ENCODE measurements at places on chromosomes 6 and 20.
A peak's percentile ranks its signal among the peaks of the same experiment; 100 is the strongest.

DNA sequence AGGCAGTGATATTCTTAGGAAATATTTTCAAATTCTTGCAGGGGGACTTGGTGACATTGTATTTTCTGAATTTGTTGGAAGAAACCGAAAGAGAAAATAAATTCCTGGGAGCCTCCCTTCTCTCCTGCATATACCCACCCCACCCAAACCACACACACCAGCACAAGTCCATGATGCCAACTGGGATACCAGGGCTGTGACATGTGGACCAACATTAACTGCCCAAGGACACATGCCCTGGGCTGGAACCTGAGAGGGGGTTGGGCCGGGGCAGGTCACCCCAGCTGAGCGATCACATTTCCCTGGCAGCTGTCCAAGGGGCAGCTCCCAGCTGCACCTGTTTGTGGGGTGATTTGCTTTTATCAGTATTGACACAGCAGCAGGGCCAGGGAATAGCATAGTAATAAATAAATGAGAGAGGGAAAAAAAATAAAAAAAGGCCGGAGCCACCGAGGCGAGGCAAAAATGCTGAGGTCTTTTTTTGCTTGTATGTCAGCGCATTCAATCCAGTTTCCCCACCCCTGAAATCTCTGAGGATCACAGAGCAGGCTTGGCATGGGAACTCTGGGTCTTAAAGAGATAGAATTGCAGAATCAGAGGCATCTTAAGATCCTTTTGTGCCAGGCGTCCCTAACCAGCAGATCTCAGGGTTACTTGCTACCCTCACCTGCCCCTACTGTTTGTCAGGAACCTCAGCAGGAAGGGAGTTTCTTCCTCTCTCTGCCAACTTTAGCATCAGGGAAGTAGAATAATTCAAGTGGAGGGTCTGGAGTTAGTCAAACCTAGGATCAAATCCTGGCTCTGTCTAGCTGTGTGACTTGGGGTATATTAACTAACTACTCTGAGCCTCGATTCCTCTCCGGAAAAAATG is 66.5 kb upstream of the PIM1 start:
- DNase-seq: peak; percentile 99

- no peak for DNase-seq
These were observed 389.8 kb downstream of the GRIK2 start for GRCh38 chr6:101783287-101783686.

DNA sequence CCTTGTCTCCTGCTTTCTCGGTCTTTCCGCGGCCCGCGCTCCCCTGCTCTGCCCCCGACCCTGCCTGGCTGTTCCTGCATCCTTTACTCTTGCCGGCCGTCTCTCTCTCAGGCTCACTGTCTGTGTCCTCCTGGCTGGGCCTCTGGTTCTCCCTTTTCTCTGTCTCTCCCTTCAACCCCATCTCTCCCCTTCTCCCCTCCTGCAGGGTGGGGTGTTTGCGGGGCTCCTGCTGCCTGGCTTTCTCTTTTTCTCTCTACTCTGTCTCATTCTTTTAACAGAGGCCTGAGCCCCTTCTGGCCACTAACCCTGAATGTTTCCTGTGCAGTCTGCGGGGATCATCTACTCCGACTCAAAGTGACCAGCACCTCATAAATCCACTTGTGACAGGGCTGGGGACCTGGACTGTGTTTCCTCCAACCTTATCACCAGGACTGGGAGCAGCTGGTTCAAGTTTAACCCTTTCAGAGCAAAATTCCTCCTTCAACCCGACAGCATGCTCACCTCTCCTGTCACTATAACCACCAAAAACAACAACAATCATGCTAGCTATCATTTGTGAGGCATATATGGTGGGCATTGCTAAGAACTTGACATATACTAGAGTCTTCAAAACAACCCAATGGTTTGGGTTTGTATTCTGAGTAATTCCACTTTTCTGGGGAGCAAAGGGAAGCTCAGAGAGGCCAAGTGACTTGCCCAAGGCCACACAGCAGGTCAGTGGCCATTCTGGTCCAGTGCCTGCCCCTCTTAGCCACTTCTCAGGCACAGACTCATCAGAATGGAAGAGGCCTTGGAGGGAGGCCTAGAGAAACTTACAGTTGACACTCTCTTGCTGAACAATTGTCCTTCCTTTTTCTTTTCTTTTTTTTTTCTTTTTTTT is 811 bp upstream of the RSPO4 start:
- DNase-seq: no peak

- no peak for DNase-seq
These were observed 50.3 kb upstream of the ADGRF4 start for GRCh38 chr6:47648031-47648430.

DNA sequence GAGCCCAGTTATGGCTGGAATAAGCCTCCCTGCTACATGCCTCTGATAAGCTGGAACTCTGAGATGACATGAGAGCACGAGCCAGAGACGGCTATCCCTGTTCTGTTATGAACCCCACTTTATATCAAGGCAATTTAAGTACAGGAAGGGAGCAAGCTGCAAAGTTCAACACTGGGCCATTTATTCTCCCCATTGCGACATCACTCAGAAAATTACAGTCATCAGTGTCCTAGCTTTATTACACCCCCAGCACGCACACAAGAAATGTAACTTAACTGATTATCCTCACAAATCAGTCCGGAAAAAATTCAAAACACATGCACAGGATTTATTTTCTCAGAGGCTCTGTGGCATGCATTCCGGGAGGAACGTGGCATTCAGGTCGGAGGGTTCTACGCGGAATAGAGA is 125.3 kb upstream of the SLC2A12 start:
- no peak for DNase-seq

DNA sequence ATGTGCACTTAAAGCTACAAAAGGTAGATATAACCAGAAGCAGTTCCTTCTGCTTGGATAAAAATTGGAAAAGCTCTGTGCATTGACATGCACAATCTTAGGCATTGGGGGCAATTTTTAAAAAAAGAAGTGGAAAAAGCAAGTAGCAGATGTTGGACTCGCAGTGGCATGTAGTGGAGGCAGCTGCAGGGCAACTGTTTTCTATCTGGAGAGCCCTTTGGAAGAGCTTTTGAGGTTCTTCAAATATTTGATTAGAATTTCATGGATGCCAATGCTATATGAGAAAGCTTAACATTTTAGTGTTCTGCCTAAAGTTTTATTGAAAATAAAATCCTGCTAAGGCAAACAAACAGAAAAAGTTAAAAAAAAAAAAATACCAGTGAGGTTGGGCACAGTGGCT is 388.3 kb upstream of the RNF217 start:
- no peak for DNase-seq

DNA sequence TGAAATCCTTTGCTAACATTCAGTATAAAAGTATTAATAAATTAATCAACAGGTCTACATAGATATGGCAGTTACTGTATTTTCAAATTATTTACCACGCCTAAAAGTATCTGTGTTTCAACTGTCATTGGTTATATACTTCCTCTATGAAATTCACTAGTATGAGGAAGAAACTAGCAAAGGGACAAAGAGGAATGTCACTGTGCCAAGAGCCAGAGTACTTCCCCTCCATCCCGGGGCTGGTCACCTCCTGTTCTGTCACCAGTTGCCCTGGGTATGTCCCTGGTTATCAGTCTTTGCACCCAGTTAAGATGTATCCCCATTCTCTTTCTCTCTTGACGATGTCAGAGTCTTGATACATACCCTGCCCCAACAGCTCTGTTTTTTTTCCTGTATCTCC is 476.8 kb upstream of the SOX4 start:
- no peak for DNase-seq

DNA sequence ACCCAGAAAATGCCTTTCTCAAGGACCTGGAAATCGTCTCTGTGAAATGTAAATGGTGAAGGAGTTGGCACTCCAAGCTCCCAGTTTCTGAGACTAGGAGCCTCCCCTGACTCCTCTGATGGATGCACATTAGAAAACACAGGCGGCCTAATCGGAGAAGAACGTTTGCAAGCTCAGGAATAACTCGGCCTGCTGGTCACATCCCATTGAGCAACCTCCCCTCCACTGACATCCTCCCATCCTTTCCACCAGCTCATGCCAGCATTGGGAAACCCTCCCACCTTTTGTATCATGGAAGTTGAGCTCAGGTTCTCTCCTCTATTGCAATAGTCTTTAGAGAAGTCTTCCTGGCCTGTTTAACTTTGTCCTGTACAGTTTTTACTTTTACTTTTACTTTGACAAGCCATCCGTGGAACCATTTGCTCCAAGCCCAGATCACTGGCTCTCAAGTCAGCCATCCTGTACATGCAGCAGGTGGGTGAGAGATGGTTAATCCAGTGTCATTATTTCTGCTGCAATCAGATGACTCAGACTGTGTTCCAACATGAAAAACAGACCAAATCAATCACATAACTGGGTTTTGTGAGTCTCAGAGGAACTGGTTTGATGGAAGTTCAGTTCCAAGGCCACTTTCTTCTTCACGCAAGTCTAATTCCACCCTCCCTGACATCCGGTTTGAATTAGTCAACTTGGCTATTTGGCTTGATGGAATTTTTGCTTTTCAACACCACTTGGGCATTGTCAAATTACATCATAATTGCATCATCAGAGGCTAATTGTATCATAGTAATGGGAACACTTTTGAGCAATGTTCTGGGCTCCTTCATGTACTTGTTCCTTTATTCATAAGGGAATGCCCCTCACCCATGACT is 619.4 kb upstream of the CDH4 start:
- DNase-seq: no peak

DNA sequence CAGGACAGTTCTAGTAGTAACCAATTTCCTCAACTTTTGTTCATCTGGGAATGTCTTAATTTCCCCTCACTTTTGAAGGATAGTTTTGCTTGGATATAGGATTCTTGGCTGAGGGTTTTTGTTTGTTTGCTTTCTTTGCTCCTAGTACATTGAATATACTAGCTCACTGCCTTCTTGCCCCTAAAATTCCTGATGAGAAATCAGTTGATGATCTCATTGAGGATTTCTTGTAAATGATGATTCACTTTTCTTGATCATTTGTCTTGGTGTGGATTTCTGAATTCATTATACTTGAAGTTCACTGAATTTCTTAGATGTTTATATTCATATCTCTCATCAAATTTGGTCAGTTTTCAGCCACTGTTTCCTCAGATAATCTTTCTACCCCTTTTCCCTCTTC is 49.1 kb upstream of the PRDM1 start:
- DNase-seq: no peak

- no peak for DNase-seq
These were observed 250.4 kb downstream of the C6orf118 start for GRCh38 chr6:165059032-165059431.

DNA sequence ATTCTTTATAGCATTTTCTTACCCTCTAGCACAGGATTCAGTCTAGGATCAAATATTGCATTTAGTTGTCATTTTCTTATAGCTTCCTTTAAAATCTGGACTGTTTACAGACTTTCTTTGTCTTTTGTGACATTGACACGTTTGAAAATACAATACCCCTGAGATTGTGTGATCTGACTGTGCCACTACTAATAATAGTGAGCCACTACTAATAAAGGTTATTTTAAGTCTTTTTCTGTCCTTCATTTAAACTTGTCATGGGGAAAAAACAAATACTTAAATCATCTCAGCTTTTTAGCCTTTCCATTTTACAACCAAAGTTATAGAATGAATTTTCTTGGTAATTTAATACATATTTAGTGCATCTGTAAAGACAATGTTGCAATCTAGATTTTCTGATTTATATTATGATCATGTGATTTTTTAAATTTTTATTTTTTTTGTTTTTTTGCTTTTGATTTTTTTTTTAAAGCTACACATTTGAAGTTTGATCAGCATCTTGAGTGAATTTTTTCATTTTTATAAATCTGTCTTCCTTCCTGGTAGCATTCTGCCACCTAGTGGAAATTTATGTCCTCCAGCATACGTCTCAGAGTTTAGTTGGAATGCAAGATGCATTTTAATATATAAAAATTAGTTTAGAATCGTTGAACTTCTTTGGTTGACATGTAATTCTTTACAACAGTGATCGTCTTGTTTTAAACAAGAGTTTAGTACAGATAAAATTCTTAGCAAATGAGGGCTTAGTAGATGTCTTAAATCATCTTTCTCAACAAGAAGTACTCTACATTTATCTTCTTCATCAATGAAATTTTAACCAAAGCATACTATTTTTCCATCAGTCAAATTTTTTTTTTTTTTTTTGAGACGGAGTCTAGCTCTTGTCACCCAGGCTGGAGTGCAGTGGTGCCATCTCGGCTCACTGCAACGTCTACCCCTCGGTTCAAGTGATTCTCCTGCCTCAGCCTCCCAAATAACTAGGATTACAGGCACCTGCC is 119.4 kb downstream of the NCOA3 start:
- peak; percentile 70 for DNase-seq

DNA sequence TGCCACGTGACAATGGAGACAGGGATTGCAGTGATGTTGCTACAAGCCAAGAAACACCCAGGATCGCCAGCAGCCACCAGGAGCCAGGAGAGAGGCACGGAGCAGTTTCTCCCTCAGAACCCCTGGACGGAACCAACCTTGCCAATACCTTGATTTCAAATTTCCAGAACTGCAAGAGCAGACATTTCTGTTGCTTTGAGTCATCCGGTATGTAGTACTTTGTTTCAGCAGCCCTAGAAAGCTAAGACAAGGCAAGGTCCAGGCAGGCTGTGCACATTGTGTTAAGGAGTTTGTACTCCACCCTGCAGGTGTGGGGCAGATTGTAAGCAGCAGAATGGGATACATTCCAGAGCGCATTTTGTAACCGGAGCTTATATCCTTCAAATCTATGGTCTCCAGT is 48.3 kb downstream of the TRERF1 start:
- no peak for DNase-seq

- DNase-seq: no peak
These were observed 43.2 kb upstream of the DDR1 start for GRCh38 chr6:30840935-30841643.

DNA sequence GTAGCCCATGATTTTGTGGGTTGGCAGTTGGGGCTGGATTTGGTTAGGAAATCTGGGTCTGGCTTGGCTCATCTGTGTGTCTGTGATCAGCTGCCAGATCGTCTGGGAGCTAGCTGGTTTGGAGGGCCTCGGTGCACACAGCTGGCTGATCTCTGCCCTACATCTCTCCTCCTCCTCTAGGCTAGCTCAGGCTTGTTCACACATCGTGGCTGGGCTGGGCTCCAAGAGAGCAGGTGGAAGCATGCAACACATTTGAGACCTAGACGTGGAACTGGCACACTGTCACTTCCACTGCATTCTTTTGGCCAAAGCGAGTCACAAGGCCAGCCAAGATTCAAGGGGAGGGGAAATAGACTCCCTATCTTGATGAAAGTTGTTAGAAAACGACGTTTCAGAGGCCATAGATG is 15.9 kb downstream of the NDUFAF5 start:
- DNase-seq: peak; percentile 30

GRCh38 chr6:81130969-81131368 is 621.5 kb downstream of the TENT5A start:
- peak; percentile 71 for DNase-seq
